NCI-H2227 treated with DMSO at 0.1 percent for 48 hours (cell line): ENCODE measurements at places on chromosomes 12 and 14.

- no peak for DNase-seq
Observed at GRCh38 chr12:23888396-23889068, 60.9 kb downstream of the SOX5 start.

DNA sequence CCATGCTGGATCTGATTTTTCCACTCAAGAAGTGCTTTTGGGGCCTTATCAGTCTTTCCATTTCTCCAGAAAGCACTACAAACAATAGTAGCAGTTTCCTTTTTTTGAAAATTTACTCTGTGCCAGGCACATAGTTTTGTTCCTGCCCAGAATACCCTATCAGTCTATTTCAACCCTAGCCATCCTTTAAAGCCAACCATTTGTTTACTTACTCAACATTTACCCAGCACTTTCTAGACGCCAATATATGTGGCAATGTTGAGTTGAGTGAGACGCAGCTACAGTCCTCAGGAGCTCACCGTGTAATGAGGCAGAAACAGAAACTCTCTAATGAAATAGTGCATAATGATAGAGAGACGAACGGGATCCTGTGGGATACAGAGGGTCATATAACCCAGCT, 32.9 kb upstream of the CHST11 start:
- no peak for DNase-seq

- DNase-seq: no peak
Observed at GRCh38 chr14:67442139-67442906, 30.4 kb upstream of the PLEK2 start.

- DNase-seq: no peak
Observed at GRCh38 chr12:127389923-127390322, 877.0 kb upstream of the TMEM132C start.

- no peak for DNase-seq
Observed at GRCh38 chr12:107530701-107531100, 154.9 kb upstream of the PWP1 start.

GRCh38 chr14:93054006-93054405, 61.7 kb downstream of the ITPK1 start:
- DNase-seq: no peak

GRCh38 chr14:99408971-99409289, 71.7 kb downstream of the SETD3 start:
- DNase-seq: no peak

DNA sequence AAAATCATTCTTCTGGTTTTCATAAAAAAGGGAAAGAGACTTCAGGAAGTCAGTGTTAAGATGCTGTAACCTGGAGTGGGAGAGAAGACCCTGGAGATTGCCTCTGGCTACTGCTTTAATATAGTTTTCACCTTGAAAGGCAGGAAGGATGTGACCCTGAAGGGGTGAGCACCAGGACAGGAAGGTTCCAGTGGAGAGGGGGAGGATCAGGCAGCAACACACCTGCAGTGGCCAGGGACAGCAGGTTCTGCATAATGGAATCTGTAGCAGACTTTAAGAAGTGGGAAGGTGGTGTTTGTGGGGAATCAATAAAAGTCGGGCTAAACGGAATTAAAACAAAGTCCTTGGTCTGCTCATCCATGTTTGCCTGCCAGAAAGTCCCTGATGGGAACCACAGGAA, 6.3 kb upstream of the HEATR5A start:
- no peak for DNase-seq

DNA sequence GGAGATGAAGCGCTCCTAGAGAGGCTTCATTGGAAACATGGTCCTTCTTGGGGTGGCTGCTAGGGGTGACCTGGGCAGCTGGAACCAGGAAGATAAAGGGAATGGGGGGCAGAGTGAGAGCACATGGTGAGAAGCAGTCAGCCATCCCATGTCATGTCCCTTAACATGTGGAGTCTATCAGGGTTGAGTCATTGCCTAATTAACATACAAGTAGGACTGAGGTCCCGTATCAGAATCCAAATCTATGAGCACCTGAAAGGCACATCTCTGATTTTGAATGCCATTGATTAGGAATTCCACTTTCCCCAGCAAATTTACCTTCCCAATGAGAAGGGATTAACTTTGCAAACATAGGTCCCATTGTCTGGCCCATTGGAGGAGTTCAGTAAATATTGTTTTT, 20.3 kb upstream of the PPP1R1A start:
- DNase-seq: no peak

DNA sequence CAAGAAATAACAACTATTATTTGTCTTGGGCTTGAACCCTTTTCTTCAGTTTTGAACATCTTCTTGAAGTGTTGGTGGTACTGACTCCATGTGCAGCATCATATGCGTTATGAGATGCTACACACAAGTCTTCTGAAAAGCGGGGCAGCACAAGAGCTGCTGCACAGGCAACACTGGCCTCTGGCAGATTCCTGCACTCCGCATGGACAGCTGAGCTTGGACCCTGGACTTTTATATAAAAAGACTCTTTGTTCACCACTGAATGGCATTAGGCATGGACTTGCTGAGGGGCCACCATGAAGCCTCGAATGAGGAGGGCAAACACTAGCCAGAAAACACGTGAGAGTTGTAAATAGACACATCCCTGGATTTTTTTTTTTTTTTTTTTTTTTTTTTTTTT, 210.8 kb upstream of the NPAS3 start:
- no peak for DNase-seq

DNA sequence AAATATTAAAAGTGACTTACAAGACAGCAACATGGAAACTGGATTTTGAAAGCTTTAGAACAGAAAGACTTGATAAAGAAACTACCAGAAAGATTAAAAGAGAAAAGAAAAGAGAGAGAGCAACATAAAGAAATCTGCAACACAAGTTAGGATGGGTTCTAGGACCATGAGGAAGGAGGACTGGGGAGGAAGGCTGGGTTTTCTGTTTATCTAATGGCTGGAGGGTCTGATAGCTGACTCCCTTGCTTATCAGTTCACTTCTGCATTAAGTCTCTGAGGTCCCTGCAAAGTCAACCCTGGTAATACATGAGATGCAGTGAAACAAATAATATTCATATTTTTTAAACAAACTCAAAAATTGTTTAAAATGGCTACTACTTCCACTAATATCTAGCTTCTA, 90.1 kb downstream of the RPAP3 start:
- DNase-seq: no peak

DNA sequence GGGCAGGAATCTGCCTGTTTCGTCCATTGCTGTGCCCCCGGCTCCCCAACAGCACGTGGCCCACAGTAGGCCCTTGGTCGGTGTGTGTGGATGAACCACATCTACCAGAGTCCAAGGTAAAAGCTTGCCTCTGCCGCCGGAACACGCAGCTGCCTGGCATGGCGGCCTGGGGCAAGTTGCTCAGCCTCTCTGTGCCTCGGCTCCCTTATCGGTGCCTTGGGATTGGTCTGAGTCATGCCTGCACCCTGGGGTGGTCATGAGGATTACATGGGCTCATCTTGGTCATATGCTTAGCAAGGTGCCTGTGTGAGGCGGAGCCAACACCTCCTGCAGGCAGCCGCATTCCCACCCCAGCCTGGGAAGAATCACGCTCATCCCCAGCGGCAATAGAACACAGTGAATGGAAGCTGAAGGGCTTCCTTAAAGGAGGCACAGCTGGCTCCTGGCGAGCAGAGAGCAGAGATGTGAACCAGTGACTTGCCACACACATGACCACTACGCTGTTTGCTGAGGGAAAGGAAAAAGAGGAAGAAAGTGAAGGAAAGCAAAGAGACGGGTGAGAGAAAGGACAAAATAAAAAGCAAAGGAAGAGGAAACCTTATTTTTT, 5.5 kb upstream of the SCARB1 start:
- no peak for DNase-seq

GRCh38 chr14:81211844-81212243, 8.9 kb downstream of the GTF2A1 start:
- no peak for DNase-seq

DNA sequence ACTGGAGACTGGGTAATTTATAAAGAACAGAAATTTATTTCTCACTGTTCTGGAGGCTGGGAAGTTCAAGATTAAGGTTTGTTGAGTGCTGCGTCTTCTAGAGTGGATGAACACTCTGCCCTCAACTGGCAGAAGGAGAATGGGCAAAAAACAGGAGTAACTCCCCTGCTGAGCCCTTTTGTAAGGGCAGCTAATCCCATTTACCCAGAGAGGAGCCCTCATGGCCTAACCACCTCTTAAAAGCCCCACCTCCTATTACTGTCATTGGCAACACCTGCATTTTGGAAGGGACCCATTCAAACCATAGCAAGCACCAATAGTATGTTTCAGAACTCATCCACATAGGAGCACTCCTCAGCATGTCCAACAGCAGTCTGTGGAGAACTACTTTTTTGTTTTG, 47.4 kb downstream of the BORCS5 start:
- DNase-seq: no peak

DNA sequence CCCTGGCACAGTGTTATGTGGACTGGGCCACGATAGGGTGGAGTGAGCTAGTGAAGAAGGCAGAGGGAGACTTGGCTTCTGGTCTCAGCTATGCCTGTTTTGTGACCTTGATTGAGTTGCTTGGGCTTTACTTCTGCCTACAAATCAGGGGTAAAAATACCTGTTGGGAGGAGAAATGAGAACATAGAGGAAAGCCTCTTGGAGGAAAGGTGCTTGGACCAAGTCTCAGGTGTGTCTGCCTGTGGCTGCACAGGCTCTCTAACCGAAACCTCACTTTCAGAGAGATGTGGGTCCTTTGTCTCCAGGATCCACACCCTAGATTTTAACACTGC, 4.9 kb downstream of the SDR39U1 start:
- no peak for DNase-seq

DNA sequence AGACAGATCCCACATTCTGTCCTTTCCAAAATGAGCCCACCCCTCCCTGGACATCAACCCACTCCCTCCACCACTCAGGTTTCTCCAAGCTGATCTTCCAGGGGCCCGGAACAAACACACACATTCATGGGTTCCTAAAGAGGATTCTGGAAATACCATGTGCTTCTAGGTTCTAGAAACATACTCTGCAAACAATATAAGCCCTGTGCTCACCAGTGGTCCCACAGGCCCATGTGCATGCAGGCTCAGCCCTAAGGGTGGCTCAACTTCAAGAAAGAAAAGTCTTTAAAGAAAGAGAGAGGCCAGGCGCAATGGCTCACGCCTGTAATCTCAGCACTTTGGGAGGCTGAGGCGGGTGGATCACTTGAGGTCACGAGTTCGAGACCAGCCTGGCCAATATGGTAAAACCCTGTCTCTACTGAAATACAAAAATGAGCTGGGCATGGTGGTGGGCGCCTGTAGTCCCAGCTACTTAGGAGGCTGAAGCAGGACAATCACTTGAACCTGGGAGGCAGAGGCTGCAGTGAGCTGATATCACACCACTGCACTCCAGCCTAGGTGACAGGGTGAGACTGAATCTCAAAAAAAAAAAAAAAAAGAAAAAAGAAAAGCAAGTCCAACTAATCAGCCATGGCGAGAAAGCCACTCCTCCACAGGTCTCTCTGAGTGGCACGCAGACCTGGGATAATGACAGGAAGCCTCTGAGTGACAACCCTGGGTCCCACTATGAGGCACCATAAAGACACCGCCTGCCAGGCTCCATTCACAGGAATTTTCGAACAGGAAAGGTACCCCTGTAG, 59.5 kb upstream of the PNMA1 start:
- no peak for DNase-seq

- DNase-seq: no peak
Observed at GRCh38 chr14:87712396-87713090, 280.4 kb downstream of the GALC start.

GRCh38 chr14:59482541-59483331, 1.5 kb downstream of the L3HYPDH start:
- no peak for DNase-seq
